Activated CD4-positive, alpha-beta T cell treated with anti-CD3 and anti-CD28 coated beads for 48 hours (primary cell): ENCODE measurements at places on chromosomes 1 and 21.

GRCh38 chr1:33180911-33181890 is 642 bp downstream of the TRIM62 start:
- DNase-seq = peak; percentile 88

GRCh38 chr21:45768011-45768739 is 124.7 kb downstream of the PCBP3 start:
- peak; percentile 73 for DNase-seq

DNA sequence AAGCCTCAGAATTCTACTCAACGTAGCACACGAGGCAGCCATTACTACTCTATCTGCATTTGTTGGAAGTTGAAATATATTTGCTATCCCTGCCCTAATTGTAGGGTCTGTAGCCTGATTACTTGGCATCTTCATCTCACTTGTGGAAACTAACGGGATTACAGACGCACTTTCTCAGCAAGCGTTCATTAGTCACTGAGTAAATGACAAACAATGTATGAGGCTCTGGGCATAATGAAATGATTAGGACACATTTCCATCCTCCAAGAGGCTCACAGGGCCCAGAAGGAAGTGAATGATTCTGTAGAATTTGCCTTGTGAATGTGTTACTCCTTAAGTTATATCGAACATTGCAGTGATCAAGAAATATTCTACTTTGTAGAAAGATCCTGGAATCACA is 78.1 kb downstream of the KIF26B start:
- DNase-seq = no peak

- no peak for DNase-seq
These were observed 213.8 kb downstream of the PLA2G4A start for GRCh38 chr1:187042538-187042937.

GRCh38 chr1:10250663-10251062 is 40.3 kb downstream of the KIF1B start:
- DNase-seq = no peak

GRCh38 chr1:1680031-1680911 is 12.3 kb downstream of the SLC35E2B start:
- DNase-seq = no peak

DNA sequence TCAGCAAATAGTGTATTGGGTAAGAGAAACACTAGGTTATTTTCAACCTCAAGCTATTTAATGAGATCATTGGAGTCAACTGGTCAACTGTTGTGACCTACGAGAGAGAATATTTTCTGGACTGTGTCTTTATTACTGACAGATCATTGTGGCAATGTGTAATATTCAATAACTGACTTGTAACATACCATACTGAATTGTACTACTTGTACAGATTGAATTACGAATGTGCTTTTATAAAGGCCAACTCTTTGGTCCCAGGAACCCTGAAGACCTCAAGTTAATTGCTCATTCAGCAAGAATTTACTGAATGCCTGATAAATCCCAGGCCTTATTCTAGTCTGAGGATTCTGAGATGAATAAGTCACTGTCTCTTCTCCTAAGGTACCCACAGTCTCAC is 56.1 kb upstream of the CAMK1G start:
- DNase-seq = no peak

DNA sequence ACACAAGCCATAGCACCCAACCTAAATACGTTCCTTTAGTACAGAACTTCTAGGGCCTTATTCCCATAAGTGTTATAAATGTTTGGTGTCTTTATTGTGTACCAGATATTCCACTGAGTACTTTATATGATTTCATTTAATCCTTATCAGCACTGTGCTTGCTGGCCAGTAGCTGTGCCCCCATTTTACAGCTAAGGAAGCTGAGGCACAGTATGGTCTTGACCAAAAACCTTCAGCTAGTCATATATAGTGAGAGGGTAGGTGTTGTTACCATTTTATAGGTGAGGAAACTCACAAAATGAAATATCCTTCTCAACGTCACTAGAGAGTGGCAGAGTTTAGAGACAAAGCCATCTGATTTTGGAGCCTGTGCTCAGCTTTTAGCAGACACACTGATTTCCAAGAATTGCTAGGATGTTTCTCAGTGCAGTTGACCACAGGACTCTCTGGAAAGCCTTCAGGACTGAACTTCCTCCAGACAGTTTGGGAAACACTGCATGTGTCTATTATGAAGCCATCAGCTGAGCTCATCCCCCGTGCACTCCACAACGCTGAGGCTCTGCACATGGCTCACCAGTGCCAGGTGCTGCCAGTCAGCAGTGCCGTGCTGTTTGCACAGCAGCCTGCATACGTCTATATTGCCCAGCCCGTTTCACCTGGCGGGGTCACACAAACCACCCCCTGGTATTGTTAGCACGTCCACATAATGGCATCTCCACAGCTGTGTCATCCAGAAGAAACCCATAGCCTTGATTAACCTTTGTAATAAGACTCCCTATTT is 15.4 kb downstream of the NPPA start:
- DNase-seq = no peak

GRCh38 chr1:219427989-219428388 is 184.9 kb downstream of the ZC3H11B start:
- DNase-seq = no peak

DNA sequence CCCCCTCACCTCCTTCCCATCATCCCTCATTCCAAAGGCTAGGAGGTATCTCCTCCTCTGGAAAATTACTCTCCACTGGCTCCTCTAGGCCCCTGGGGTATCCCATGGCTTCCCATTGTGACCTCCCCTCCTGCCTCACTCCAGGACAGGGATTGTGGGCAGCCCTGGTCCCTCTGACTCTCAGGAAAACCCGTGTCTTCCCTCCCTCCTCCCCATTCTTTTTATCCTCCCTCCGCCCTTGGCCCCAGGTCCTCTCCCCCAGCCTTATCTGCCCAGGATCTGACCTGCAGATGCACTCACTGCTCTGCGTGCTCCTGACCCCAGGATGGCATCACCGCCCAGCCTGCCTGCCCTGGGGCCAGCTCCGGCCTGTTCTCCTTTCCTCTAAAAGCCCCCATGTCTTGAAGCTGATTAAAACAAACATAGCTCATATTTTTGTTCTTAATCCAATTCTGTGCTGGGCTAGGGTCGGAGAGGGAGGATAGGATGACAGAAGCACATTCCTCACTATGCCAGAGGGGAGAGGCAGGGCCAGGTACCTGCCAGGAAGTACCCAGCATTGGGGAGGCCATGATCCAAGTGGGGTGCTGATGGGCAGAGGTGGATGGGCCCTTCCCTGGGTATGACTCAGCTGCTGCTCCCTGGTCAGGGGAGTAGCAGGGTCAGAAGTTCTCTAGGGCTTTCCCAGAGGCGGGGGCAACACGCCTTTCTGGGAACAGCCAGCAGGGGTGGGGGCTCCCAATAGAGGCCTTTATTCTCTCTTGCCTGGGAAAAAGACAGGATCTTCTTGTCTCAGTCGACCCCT is 13.8 kb upstream of the UBL4B start:
- DNase-seq = no peak

DNA sequence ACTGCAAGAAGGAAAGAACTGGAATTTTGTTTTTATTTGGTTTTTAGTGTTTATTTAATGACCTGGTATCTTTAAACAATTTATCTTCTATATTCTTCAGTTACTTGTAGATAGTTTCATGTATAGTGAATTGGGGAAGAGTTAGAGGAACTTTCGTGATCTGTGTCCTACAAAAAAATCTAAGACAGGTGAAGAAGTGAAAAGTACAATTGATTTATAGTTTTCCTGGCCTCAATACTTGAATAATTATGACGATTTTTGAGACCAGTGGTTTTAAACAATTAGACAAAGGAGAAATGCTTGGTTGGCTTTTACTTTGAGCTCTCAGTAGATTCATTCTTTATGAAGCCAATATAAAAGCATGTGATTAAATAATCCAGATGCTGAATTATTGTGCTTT is 7.5 kb downstream of the MIER1 start:
- DNase-seq = no peak

DNA sequence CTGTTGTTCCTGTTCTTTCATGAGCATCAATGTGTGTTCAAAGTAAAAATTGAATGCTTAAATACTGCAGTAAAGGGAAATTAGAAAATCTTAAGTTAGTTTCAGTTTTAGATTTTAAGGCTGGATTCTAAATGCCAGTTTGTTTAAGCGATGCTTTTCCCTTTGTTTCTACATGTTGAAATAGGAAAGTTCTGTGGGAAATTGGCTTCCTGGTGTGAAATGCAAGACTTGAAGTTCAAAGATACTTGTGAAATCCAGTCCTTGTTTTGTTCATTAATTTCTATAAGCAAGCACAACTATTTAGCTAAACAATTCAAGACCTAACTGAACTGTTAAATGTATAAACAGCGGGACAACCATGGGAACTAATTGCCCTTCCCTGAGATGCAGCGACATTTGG is 149.1 kb downstream of the LYPLAL1 start:
- DNase-seq = no peak

DNA sequence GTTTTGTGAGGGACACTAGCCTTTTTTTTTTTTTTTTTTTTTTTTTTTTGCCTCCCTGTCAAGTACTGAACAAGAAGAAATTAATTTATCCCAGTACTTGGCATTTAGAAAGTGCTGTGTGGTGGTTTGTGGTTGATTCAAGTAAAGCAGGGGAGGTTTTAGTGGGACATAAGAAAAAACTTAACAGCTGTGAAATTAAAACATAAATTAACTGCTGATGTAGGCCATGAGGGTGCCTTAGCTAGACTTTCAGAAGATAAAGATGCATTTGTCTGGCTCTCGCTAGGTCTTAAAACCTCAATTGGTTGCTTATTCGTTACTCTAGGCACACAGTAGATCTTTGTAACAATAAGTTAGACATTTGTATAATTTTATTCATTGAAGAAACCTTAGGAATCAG is 52.3 kb downstream of the SPATA46 start:
- no peak for DNase-seq

DNA sequence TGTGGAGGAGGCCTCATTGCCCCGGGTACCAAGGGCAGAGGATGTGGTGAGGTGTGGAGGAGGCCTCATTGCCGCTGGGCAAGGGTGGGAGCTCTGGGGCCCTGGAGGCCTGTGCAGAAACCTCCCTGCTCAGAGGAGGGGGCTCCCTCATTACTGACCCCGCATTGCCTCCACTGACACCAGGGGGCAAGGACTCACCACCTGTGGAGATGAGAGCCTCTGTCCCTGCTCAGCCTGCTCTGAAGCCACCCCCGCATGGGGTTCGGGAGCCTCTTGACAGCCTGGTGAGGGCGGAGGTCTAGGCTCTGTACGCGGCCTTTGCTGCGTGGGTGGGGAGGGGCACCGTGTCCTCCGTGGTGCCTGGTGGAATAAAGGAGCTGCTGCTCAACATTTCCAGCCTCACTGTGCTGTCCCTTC is 95.0 kb upstream of the COL6A1 start:
- peak; percentile 52 for DNase-seq

GRCh38 chr21:42411197-42411869 is 7.6 kb downstream of the UBASH3A start:
- peak; percentile 64 for DNase-seq

- no peak for DNase-seq
These were observed 379 bp downstream of the RER1 start for GRCh38 chr1:2391931-2392509.

DNA sequence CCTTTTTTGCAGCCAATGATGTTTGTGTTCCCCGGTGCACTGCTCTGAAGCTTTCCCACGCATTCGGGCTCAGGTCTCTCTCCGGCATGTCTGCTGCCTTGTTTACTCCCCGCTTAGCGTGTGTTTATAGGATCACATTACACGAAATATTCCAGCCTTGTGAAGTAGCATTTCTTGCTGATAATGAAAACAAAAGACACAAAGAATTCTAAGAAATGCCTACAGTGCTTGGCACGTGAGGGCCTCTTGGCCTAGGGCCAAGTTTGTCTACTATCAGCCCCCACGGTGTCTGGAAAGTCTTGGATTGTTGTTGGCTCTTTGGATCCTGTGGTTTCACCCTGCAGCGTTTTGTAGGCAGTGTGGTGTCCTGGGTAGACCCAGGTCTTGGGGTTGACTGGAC is 11.2 kb upstream of the GSTM4 start:
- DNase-seq = no peak

DNA sequence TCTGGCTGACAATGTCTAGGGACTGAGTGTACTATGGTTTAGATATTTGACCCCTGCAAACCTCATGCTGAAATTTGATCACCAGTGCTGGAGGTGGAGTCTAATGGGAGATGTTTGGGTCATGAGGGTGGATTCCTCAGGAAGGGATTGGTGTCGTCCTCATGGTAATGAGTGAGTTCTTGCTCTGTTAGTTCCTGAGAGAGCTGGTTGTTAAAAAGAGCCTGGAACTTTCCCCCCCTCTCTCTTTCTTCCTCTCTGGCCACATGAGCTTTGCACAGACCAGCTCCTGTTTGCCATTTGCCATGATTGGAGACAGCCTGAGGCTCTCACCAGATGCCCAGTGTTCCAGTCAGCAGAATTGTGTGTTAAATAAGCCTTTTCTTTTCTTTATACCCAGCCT is 36.6 kb upstream of the CNIH3 start:
- DNase-seq = no peak

- no peak for DNase-seq
These were observed 11.0 kb downstream of the NHLH2 start for GRCh38 chr1:115829947-115830346.

DNA sequence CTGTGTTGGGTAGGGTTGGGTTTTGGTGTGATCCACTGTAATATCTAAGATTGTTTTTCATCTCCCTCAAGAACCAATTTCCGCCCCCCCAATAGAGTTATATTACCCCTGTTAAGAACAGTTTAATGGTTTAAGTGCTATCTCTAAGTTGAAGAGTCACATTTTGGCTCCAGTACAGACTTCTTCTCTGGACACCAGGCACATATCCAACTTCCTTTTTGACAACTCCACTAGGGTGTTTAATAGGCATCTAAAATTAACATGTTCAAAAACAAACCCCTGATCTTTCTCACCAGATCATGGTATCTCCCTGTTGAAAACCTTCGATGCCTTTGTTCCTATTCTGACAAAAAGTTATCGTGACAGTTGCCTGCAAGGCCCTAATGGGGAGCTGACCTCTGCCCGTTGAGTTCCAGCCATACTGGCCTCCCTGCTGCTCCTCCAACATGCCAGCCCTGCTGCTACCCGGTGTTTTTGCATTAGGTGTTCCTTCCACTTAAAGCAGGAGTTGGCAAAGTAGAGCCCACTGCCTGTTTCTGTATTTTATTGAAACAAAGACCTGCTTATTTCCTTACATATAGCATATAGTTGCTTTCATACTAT is 18.6 kb downstream of the USP24 start:
- DNase-seq = no peak

GRCh38 chr1:245788886-245789285 is 634.1 kb downstream of the KIF26B start:
- no peak for DNase-seq

GRCh38 chr1:160860840-160861505 is 1.7 kb downstream of the CD244 start:
- DNase-seq = no peak

- no peak for DNase-seq
These were observed 40.9 kb upstream of the ATF3 start for GRCh38 chr1:212567638-212568037.

DNA sequence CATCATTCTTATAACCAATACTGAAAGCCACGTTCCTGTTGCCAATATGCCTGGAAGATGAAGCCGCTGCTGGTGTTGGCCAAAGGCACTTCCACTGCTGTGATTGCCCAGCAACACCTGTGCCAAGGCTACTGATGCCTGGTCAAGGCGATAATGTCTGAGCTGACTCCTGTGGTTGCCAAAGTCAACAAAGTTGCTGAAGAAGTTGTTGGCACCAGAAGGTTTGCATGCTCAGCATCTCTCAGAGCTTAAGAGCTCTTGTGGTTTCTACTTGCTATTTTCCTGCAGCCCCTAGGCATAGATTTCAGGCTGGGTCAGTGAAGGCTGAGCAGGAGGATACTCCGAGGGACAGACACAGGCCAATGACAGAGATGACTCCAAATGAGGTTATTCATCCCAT is 63.4 kb upstream of the RAB3GAP2 start:
- DNase-seq = no peak

- DNase-seq = no peak
These were observed 166.9 kb downstream of the TOMM20 start for GRCh38 chr1:234961456-234962339.

- no peak for DNase-seq
These were observed 97.5 kb downstream of the LRIG2 start for GRCh38 chr1:113170519-113170918.
